ENCODE measurements at places on chromosomes 3 and 15.

DNA sequence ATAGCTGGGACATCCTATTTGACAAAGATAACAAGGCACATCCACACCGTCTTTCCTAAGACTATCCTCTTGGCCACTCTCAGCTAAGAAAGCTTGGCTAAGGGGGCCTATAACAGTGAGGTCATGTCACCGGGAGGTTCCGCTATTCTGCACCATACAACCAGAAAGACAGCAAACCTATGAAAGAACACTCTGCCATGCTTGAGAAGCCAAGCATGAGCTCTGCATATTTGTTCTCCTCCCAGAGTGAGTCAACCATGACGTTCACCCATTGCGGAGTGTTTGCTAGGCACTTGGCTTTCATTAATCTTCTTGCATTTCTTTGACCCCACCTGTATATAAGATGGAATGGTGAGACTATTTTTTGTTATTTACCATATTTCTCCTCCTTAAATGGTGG lies 141.2 kb downstream of the GMNC start:
- no peak for DNase-seq

- no peak for DNase-seq
These were observed 168.8 kb downstream of the DCLK3 start for GRCh38 chr3:36595511-36595910.

GRCh38 chr3:31968927-31969418 lies 12.1 kb downstream of the OSBPL10 start:
- no peak for DNase-seq

DNA sequence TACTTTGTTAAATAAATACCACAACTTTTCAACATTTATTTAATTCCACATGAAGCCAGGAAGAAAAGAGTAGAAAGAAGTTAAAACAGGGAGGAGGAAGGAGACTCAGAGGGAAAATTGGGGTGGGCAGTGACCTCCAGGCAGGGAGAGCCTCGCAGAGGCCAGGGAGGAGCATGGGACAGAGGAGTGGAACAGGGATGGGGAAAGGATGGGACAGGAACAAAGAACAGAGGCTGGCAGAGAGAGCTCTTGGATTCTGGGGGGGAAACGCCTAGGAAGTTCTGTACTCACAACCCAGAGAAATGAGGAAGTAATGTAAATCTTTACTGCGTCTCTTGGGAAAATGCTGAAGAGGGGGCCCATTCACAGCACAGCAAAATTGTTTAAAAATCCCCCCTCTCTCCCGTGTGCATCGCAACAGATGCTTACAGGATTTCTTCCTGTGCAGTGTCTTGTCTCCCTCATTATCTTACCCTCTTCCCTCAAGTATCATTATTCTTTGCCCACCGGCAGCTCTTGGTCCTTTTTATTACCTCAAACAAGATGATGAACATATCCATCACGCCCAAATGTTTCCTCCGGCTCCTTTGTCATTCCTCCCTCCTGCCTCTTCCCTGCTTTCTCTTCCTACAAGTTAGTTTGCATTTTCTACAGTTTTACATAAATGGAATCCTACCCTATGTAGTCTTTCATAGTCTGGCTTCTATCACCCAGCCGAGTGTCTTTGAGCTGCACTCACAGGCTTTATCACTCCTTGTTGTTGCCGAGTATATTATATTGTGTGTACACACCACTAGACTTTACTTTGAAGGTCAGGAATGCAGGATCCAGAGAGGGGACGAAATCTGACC lies 65.5 kb downstream of the ARHGAP31 start:
- no peak for DNase-seq

DNA sequence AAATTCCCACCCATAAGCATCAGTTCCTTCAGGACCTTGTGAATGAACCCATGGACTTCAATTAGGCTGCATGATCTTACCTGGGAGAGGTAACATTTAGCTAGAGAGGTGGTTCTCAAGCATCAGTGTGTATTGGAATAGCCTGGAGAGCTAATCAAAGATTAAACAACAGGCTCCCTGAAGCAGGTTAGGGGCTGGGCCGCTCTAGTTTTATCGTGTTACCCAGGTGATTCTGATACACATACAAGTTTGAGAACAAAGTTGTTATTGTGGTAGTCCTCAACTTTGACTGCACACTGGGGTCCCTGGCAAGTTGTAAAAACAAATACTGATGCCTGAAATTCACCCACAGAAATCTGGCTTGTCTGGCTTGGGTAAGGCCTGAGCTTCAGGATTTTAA lies 31.2 kb downstream of the MYH15 start:
- no peak for DNase-seq

GRCh38 chr3:194322678-194323211 lies 28.4 kb downstream of the CPN2 start:
- DNase-seq, result no peak

DNA sequence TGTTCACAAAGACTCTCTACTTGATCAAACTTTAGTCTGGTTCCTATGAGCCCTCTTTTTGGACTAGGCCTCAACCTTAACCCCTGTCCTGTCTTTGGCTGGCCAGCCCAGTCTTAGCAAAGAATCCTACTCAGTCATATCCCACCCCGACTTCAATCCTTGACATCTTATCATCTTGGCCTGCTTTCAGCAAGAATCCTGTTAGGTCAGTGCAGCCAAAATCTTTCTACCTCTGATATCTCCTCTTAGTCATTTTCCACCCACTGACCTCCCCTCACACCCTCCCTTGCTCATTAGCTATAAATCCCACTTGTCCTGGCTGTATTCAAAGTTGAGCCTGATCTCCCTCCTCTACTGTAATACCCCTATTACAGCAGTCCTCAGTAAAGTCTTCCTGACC lies 286.1 kb downstream of the MAGI1 start:
- no peak for DNase-seq

DNA sequence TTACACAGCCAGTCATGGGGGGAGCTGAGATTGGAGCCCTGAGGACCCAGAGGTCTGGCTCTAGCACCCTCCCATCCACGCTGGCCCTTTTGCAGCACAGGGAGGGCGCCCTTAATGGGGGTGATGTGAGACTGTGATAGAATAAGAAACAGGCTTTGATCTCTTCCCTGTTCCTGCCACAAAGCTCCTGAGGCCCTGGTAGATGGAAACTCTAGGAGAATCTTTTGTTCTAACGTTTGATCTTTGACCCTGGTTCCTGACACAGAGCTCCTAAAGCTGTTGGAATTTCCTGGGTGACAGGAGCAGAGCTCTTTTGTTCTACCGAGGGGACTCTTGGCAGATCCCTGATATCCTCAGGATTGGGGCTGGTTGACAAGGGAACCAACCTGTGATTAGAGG lies 1.2 kb upstream of the UROC1 start:
- no peak for DNase-seq

DNA sequence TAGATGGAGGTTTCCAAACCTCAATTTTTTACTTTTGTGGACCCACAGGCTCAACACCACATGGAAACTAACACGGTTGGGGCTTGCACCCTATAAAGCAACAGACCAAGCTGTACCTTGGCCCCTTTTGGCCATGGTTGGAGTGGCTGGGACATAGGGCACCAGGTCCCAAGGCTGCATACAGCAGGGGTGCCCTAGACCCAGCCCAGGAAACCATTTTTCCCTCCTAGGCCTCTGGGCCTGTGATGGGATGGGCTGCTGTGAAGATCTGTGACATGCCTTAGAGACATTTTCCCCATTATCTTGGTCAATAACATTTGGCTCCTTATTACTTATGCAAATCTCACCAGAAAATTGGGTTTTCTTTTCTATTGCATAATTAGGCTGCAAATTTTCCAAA lies 337.0 kb upstream of the CADM2 start:
- DNase-seq, result no peak

DNA sequence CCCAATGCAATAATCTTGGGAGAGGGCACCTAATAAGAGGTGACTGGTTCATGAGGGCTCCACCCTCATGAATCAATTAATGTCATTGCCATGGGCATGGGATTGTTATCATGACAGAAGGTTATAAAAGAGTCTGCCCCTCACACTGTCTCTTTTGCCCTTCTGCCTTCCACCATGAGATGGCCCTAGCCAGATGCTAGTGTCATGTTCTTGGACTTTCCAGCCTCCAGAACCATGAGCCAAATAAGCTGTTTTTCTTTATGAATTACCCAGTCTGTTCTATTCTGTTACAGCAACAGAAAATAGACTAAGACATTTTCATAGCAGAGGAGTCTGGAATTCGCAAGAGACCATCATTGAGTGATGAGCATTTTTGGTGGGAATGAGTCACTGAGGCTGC lies 16.0 kb upstream of the RAD18 start:
- no peak for DNase-seq

DNA sequence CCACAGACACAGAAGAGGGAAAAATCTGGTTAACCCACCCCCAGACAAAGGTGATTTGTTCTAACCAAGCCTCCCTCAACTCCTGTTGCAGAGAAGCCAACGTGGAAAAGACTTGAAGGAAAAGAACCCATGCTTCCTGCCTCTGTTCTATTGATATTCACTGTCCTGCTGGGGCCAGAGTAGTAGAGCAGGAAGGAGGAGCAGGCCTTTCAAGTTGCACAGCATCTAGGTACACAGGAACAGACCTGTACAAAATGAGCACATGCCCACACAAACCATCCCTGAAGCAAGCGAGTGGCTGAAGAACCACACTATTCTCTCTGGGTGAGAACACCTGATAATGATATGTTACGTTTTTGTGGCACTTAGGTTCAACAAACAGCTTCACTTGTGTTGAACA lies 29.9 kb downstream of the RASGRP1 start:
- no peak for DNase-seq

- no peak for DNase-seq
These were observed 55.9 kb downstream of the SGO1 start for GRCh38 chr3:20130106-20130505.

DNA sequence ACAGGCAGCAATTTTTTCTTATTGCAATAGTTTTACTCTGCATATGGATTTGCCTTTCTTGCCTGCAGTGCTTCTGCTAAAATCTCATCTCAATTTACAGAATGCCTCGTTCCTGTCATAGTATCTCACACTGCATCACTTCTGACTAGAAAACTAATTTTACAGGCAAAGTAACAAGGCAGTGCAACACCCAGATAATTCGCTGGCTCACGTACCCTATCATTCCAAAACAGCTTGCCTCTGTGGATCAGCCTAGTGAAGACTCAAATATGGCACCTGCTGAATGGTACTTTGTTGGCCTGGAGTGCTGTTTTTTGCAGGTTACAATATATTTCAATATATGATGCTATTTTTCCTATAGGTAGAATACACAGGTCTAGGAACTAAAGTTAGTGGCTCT lies 5.3 kb downstream of the EIF5A2 start:
- DNase-seq, result no peak

DNA sequence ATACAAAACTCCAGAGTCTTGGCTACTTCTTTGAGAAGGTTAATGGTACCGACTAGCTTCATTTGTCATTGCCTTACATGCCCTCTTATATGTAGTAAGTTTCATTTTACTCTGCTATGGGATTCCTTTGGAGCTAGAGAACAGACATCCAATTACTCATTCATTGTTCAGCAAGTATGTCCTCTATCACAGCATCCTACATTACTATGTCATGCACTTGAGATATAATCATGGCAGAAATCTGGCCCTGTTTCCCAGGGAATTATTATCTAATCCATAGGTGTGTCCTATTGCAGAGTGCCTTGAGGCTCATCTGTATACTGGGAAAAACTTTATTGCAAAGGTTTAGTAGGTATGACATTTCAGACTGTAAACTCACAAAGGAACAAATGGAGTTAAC lies 333.1 kb upstream of the NECTIN3 start:
- no peak for DNase-seq

DNA sequence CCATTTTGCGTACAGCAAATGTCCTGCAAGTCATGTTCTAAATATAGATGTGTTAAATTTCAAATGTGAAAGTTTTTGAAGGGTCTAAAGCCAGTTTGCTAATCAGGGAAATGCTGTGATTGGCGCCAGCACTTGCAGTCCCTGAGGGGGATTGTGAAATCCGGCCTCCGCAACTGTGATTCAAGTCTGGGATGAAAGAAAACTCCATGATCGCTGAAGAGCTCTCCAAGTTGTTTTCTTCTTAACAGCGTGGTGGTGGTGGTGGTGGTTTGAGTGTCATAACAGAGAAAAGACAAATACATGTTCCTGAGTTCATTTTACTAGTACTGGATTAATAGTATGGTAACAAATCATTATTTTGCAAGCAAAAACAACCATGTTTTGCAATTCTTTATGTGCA lies 51.8 kb downstream of the MITF start:
- DNase-seq, result no peak

GRCh38 chr15:42085236-42085605 lies 9.1 kb downstream of the PLA2G4D start:
- DNase-seq, result no peak

- no peak for DNase-seq
These were observed 6.1 kb downstream of the MINDY4B start for GRCh38 chr3:150899141-150899540.

- DNase-seq, result no peak
These were observed 69.2 kb downstream of the RORA start for GRCh38 chr15:61159901-61160300.

- DNase-seq, result no peak
These were observed 42.2 kb downstream of the CLDN18 start for GRCh38 chr3:138051947-138052802.

- no peak for DNase-seq
These were observed 15.2 kb downstream of the SSUH2 start for GRCh38 chr3:8629151-8630021.

DNA sequence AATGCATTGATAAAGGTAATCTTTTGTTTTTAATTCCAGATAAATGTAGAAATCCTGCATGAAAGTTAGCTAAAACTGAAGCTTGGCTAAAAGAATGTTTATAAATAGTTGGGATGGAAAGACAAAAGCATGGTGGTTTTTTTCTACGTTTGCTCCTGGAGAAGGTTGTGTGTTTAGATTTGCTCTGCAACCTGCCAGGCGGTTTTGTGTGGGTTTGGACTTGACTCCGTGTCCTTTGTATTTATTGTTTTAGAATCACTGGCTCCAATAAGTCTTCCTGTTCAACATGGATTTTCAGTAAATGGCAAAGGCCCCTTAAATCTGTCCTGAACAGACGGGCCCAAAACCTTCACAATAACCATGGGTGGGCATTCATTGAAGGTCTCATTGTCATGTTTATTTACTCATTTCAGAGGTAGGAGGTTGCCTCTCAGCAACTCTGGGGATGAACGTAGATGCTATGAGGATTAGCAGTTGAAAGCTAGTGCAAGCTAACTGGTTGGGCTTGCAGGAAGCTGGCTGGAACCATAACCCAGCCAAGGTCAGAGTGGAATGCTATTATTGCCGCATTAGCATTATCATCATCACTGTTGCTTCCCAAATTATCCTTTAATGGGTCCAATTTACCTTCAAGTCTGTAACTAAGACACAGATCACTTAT lies 60.6 kb upstream of the ADAMTS9 start:
- DNase-seq, result no peak

DNA sequence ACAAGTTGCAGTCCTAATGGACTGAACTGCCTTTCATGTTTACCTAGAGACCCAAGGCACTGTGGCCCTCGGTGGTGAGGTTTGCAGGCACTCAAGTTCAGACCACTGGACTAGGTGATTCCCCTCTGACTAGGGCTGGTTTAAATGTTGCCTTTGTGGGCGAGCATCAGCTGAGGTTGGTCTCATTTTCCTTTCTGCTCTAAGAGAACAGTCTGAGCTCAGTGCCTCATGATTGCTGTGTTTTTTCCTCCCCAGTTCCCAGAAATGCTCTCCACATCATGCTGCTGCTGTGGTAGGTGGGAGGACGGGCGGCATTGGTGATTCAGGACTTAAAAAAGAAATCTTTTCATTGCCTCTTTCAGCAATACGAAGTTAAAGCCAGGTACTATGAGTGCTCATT lies 237.2 kb downstream of the MBNL1 start:
- no peak for DNase-seq

- DNase-seq, result no peak
These were observed 223.4 kb downstream of the STT3B start for GRCh38 chr3:31755926-31756658.

GRCh38 chr15:74041777-74042435 lies 40.4 kb downstream of the GOLGA6A start:
- DNase-seq, result no peak
